ENCODE measurements at places on chromosomes 2 and 18. TPM values are rescaled to one million over a fixed set of nuclear protein-coding genes. Genes with fewer than 3 reads are reported as not detected.

Gene GALNT13
- total RNA-seq, result 0.13 TPM

Gene LONRF2
- total RNA-seq, result 24.5 TPM

Gene KIAA2012
- not detected for total RNA-seq

Gene MAPRE3
- 43.1 TPM for total RNA-seq

- DNase-seq, result no peak
Observed at GRCh38 chr2:38200598-38200997, 124.6 kb upstream of the CYP1B1 start.

Data from cardiac septum (tissue), 1 donor.